ENCODE measurements at places on chromosomes 4 and X.

GRCh38 chrX:122868631-122869030 lies 315.4 kb upstream of the GRIA3 start:
- no peak for DNase-seq

- DNase-seq: no peak
These were observed 170.2 kb upstream of the ETNPPL start for GRCh38 chr4:108933046-108933445.

DNA sequence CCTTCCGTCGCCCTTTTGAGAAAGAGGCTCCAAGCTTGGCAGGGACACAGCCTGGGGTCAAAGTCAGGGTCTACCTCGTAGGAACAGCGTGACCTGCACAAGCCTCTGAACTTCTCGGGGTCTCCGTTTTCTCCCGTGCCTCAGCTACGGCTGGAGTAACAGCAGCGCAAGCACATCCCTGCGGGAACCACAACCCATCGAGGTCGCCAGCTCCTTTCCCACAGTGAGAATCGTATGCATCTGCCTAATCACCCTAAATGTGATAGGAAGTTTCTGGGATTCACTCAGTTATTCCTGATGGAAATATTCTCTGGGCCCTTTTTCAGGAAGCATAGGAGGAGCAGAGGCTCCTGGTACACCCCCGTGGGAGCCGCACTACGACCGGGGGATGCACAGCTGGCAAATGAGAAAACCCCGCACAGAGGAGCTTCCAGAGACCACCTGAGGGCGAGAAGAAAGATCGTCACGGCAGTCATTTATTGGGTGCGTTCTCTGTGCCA lies 24.7 kb downstream of the PPP2R2C start:
- DNase-seq: no peak

DNA sequence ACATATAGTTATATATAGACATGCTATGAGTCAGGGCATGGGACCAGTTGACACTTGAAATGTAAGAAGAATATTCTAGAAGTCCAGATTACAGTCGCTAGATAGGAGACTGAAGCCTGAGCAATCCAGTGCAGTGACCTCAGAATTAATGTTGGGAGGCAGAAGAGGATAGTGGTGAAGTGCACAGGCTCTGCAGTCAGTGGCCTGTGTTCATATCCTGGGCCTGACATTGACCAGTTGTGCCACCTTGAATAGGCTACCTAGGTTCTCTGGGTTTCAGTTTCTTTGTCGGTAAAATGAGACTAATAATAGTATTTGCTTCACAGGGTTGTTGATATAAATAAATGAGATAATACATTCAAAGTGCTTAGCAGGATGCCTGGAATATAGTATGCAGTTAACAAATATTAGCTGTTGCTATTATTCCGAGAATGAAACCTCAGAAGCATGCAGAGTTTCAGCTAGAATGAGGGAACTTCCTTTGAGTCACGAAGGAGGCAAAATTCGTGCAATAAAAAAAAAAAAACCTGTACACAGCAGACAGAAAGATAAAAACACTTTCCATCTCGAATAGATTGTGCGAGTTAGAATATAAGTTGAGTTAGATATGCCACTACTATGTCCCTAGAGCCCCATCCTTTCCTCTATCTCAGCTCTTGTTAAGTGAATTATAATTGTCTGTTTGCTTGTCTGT lies 4.0 kb upstream of the SH2D1A start:
- no peak for DNase-seq

GRCh38 chr4:21979196-21979595 lies 30.6 kb upstream of the KCNIP4 start:
- no peak for DNase-seq

GRCh38 chr4:146273204-146273901 lies 59.0 kb downstream of the REELD1 start:
- DNase-seq: no peak

DNA sequence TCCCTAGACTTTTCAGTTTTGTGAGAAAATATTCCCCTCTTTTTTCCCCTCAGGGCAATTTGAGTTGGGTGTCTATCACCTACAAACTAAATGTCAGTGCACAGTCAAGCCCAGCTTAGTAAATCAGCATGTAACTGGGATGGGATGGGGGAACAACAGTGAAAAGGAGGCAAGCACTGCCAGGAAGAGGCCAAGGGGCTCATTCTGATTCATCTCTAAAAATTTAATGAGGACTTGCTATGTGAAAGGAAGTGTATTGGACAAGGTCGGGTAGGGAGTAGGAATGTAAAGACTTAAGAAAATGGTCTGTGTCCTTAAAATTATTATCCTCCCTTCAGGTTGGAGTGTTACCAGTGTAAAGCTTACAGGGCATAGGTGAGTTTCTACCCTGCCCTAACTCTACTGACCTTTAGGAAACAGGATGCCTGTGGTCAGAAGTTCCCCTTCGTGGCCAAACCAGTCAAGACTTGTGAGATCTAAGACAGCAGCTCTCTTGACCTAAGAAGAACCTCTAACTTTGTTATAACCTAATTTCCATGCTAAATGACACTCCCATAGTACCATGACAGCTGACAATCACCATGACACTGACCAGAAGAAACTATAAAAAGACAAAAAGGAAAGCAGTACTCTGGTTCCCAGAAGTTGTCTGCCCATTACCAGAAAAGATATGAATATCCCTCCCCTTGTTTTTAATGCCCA lies 194.4 kb upstream of the LDB2 start:
- no peak for DNase-seq

DNA sequence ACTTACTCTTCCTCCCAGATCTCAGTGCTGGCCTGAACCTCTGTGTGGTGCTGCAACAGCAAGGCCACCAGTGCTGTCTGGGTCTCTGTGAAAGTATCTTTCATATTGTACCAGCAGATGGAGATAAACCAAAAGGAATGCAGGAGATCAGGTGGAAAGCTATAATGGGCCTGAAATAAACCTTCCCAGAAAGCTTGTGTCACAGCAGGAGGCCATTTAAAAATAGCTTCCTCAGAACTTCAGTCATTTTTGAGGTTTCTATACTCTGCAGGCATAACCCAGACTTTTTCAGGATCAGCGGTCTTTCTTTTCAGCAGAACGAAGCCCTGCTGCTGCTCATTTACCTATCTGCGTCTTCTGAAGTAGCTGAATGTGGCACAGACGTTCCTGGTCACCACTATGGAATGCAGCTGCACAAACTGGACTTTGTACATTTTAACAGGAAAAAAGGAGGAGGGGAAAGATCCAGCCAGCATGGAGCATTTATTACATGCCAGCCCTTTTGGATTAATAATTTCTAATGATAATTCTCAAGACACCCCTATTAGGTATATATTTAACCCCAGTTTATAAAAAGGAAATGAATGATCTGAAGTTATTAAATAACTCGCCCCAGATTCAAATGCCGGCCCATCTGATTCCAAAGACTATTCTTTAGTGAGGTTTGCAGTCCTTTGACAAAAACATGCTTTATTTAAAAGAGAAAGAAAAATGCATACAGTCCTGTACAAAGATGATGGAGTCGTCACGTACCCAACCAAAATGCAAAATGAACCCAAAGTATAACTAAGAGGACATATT lies 119.7 kb downstream of the NFKB1 start:
- peak; percentile 5 for DNase-seq

GRCh38 chr4:146477054-146477453 lies 44.7 kb downstream of the SLC10A7 start:
- no peak for DNase-seq

GRCh38 chr4:48234575-48234974 lies 35.1 kb downstream of the TEC start:
- no peak for DNase-seq

DNA sequence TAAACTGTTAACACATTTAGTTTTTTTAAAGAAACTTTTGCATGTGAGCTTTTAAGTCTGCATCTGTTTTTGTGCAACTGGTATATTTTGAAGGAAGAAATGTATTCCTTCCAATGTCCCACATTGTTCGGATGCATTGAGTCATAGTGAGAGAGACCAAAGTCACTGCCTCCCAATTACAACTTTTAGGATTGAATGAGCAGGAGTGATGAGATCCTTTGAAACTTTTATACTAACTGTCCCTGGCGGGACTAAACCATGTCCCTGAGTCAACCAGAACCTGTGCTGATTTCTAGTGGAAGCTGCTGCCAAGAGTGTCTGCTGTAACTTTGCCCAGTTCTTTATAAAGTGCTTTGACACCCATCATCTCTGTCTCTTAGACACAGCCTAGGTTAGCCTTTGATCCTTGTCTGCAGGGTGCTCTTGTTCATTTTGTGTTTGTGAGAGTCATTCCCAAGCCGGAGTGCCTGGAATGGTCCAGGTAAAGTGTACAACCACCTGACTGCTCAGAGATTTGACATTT lies 122.7 kb downstream of the ZNF518B start:
- no peak for DNase-seq

GRCh38 chr4:138627096-138627495 lies 384.9 kb upstream of the SLC7A11 start:
- DNase-seq: no peak

- DNase-seq: no peak
These were observed at the start of gene XPNPEP2 for GRCh38 chrX:129738466-129739308. XPNPEP2 (plus strand) TSS chrX:129738979; CDS start chrX:129739214, 235 bp downstream.

GRCh38 chrX:53272808-53273337 lies 8.5 kb downstream of the IQSEC2 start:
- no peak for DNase-seq

- DNase-seq: peak; percentile 88
These were observed 19.2 kb downstream of the RASGEF1B start for GRCh38 chr4:81452452-81453006.

GRCh38 chr4:41334182-41334581 lies 77.5 kb downstream of the UCHL1 start:
- no peak for DNase-seq

DNA sequence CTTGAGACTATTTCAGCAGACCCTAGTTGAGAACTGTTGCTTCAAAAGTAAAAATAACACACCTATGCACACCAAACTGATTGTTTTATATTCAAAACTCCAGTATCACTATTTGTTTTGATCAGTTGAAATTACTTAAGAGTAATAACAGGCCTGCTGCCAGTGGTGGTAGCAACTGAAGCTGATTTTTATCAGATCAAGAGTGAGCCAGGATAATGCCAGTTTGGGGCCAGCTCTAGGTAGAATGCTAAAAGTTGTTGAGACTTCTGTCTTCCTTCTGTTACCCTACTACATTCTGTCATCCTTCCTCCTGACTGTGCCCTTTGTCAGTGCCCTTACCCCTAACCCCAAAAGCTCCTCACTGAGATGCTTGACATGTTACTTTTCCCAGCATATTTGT lies 228.7 kb upstream of the SPRY1 start:
- no peak for DNase-seq

DNA sequence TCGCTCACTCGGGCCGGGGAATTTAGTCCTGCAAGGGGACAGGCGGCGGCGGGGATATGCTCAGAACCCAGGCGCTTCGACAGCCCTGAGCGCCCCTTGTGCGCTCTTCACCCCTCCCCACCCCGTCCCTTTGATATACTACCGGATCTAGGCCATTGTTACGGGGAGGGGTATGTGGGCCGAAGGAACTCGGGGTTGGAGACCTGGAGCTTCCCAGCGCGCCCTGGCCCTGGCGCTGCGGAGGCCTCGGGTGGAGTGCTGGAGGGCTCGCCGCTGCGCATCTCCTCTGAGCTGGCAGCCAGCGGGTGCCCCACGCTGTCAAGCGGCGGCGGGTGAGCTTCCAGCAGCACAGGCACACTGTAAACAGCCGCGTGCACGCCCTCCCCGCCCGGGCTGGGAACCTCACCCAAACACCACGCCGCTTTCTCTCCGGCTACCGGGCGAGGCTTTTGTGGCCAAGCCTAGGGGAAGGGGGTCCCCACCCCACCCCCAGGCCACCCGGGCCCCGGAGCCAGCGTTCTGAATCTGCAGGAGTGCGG lies 54.5 kb upstream of the BCOR start:
- DNase-seq: no peak

DNA sequence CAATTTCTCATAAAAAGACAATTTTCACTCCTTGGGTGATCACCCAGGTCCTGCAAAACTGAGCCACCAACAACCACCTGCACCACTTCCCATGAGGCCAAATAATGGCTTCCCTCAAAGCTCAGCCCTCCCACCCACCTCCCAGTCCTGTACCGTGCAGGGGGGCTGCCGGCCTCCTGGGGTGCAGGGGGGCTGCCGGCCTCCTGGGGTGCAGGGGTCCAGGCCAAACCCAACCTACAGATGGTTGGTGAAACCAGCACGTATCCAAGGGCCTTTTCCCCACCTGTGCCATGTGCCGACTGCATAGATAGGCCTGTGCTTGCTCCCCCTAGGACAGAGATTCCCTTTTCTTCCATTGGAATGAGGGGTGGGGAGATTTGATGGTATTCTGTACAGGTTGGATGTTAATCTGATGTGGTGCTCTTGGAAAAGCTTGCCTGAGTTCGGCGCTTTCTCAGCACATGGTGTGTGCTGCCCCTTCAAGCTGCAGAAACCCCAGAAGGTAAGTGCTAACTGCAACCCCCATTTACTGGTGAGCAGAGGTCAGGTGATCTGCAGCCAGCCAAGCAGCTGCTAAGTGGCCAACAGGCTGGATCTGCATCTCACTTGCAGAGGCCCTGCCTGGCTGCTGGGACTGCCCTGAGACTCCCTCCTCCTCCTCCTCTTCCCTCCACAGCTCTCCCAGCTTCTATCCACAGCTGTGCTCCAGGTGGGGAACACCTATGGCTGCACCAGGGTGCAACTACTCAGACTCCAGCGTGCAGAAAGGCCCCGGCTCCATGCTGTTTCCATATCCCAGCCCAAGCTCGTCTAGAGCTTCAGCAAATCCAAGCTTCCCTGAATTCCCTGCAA lies 38.8 kb downstream of the FRG1 start:
- no peak for DNase-seq

GRCh38 chr4:122167369-122167768 lies 15.2 kb downstream of the BLTP1 start:
- no peak for DNase-seq

- no peak for DNase-seq
These were observed 67.0 kb downstream of the FAM13A start for GRCh38 chr4:88989990-88990389.

- DNase-seq: no peak
These were observed 67.4 kb downstream of the MANBA start for GRCh38 chr4:102693262-102693850.

GRCh38 chrX:54786967-54787366 lies 11.1 kb downstream of the ITIH6 start:
- DNase-seq: peak; percentile 13

DNA sequence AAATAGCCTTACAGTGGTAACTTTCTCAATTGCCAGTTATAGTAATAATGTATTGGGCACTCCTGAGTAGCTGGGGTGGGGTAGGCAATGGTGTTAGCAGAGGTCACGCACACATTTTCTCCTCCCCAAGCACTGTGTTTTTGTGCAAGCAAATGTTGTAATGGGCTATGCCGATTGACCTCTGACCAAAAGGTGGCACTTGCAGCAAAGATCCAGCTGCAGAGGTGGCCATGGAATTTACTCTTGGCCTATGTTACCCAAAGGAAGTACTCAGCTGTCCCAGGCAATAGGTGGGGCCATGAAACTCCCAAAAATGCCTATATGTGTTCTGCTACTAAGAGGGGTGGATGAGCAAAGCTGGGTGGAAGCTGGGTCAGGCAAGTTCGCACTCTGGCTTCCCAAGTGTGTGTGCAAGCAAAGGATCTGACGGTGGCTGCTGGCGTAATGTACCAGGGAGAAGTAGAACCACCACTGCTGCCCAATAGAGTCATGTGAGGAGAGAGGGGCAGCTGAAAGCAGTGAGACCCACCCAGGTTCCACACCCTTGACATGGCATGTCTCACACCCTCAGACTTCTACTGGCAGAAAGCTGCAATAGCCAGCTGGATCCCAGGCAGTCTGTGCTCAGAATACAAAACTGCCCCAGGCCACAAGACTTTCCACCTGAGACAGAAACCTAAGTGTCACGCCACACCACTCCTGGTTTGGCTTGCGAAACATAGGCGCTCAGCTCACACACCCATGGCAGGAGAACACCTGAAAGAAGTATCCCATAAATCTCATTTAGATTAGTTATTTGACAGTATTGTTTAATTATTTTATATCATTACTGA lies 353.3 kb upstream of the EMCN start:
- no peak for DNase-seq
